Hematopoietic multipotent progenitor cell treated with erythropoietin and hydrocortisone succinate and interleukin-3 and kit ligand, for 17 days (in vitro differentiated cells): ENCODE measurements at places on chromosomes 6 and 20.

DNA sequence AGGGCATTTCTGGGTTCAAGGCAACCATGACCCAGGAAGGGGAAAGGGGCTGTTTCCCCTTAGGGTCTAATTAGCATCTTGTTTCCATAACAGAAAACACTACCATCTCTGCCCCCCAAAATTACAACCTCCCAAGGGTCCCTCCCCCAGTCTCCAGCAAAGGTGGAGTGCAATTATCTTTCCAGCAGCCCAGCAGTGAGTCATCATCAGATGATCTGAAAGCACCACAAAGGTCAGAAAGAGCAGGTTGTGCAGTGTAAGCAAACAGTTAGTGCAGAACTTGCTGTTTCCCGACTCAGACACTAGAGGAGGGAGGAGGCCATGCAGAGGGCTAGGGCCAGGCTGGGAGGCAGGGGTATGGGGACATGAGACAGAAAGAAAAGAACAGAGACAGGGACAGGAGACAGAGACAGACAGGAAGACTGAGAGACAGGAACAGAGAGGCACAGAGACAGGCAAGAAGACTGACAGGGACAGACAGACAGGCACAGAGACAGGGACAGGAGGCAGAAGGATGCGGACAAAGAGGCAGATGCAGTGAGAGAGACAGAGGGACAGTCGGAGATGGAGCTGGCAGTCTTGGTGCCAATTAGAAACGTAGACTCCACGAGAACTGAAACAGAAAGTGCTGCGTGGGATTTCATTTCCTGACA is 62.5 kb downstream of the PYGB start:
- no peak for DNase-seq

- DNase-seq: no peak
Measured at GRCh38 chr6:126570507-126570906, 230.6 kb downstream of the CENPW start.

DNA sequence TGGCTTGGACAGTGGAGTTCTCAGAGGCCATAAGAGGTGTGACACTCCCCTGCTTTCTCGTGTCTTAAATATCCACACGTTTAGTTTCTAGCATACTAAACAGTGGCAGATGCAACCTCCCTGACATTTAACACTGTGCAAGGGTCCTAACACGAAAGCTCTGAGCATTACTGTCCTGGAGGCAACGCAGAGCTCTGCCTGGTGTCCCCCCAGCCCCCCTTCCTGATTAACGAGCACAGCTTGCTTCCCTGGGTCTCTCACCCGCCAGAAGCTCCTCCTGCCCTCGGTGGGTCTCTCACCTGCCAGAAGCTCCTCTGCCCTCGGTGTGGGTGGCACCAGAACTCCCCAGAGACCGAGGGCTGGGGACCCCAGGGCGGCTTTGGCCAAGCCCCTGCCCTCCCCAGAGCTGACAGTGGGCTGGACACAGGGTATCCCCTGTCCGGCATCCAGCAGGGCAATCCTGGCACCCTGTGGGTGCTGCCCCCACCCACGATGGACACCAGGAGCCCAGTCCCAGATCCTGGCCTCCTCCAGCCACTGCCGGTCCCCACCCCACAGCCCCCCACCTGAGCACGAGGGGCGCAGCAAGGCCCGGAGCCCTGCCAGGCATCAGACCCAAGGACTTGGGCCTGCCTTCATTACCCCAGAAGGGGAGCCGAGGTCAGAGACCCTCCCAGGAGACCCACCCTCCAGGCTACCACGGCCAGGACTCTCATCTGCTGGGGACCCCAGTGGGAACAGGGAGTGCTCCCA is 12.4 kb upstream of the KCNQ2 start:
- no peak for DNase-seq

DNA sequence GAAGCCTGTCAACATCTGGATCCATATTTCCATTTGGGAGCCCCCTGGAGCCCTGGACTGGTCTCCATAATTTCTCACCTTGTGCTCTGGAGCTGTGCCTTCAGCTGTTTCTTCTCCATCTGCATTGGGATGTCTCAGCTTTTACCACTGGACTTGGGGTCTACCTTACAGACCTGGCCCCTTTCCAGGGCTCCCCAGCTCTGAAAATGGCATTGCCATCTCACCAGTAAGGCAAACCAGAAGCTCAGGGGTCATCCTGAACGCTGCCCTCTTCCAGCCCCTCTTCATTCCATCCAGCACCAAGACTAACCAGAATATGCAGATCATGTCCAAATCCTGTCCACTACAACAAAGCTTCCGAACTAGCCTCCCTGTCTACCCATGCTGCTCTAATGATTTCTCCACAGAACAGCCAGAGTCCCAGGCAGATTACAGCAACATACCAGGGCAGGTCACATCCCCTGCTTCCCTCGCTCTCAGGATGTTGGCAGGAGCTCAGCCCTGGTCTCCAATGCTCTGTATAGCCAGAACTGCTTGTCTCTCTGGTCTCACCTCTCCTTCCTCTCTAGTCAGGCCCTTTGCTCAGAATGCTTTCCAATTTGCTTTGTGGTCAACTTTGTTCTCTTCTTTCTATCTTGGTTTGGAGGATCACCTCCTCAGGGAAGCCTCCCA is 17.7 kb upstream of the NNAT start:
- no peak for DNase-seq

DNA sequence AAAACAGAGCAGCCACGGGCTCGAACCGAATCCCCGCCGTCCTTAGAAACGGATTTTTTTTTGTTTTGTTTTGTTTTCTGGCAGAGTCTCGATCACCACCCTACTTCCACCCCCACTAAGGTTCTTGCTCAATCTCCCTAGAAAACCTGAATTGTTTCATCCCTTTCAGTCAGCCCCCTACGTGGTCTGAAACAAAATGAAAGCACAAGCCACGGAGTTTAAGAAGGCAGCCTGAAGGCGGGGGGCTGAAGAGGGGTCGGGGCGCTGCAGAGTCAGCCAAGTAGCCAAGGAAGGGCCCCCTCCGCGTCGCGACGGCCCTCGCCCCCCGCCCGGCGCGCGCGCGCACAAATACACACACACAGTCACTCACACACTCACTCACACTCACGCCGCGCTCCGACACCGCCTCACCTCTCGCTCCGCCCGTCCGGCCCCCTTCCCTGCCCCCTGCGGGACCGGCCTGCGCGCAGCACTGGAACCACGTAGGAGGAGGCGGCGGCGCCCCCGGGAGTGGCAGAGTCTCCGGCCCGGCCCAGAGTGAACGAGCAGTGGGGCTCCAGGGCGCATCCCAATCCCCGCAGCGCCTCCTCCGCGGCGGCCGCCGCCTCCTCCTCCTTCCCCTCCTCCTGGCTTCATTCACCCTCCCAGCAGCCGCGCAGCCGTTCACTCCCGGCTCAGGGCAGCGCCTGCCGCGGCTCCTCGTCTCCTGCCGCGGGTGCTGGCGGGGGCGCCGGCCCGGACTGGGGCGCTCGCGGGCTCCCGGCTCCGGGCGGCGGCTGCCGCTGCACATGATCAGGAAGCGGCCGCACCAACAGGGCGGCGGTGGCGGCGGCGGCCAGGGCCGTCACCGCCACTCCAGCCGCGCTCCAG is 1.4 kb downstream of the ATXN1 start:
- no peak for DNase-seq

- no peak for DNase-seq
Measured at GRCh38 chr6:87944541-87944954, 103.1 kb upstream of the SPACA1 start.

GRCh38 chr20:18734525-18735189 is 78.9 kb upstream of the SCP2D1 start:
- DNase-seq: no peak

DNA sequence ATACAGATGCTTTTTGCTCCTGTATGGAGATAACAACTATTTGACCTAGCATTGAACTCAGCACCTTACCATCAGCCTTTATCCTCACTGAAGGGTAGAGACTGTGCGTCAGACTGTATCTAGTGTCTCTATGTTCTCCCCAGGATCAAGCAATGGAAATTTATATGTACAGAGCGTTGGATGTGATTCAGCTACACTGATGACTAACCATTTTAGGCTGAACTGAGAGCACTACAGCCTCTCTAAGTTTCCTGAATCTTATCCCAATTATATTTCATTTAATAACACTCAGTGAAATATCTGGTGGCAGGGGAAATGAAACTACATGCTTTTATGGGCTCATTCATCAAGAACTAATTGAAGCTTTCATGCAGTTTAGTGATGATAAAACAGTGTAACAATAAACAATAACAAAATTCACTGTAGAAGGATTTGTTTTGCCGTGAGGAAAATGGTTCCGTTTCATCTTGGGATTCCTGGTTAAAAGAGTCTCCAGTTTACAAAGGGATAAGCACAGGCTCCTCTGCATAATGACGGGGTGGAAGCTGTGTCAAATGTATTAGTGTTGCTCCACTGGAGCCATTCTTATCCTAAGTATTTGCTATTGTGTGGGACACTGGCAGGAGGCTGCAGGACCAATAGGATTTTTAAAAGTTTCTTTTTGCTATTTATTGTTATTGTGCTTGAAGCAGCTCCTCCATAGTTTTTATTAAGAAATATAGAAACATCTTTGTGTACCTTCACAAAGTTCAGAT is 567.6 kb upstream of the MMS22L start:
- no peak for DNase-seq

GRCh38 chr6:7647504-7647903 is 57.5 kb downstream of the SNRNP48 start:
- no peak for DNase-seq

DNA sequence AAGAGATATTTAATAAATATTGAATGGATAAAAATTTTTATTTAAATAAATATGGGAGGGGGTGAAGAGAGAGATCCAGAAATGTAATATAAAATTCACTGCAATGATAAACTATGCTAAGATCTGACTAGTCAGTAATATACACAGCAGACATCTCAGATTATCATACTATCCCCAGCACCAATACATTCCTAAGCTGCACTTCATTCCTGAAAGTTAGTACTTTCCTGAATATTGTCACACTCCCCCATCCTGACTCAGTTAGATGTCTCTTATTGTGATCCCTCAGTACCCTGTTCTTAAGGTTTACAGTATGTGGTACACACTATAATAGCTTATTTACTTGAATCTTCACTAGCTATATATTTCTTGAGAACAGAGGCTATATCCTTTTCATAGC is 88.3 kb upstream of the KCNQ5 start:
- DNase-seq: no peak

- no peak for DNase-seq
Measured at GRCh38 chr6:137765059-137765458, 102.0 kb upstream of the TNFAIP3 start.

- no peak for DNase-seq
Measured at GRCh38 chr20:53448426-53448825, 145.2 kb downstream of the ZNF217 start.

DNA sequence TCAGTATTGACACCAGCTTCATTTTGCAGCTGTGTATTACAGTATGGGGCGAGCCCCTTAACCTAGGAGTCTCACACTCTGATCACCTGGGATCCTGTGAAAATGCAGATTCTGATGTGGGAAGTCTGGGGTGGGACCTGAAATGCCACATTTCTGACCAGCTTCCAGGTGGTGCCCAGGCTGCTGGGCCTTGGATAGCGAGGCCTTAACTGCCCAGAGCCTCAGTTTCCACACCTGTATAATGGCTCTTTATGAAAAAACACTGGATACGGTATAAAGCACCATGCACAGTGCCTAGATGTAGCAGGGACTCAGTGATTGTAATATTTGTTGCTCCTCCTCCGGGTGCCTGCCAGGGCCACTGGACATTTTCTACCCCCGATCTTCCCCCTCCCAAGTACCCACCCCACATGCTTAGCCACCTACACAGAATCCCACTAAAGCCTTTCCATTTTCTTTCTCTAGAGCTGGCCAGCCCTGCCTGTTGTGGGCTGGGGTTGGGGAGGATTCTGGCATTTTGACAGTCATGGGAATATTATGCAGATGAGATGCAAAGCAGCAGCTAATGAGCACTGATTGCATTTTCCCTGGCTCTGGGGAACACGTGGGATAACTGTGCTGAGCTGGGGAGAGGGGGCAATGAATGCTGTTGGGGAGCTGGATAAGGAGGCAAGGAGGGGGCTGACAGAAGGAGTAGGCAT is 44.8 kb downstream of the SPDEF start:
- no peak for DNase-seq

GRCh38 chr20:4949833-4950178 is 51.5 kb downstream of the SLC23A2 start:
- no peak for DNase-seq

- DNase-seq: no peak
Measured at GRCh38 chr20:24317224-24317623, 152.2 kb upstream of the SYNDIG1 start.

DNA sequence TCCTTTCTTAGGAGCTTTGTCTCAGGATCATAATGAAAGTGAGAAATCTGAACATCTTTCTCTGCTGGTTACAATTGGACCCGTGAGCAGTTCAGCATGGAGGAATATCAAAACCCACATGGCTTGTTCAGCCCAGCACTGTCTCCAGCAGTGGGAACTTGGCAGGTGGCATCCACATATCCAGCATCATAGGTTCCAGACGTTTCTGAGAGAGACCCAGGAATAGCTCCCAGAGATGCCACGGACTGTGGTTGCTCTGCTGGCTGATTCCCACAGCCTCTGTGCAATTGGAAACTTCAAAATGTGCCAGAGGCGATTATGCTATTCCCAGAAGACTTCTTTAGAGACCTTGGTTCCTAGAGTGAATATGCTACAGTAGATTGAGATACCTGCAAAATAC is 76.4 kb downstream of the PHACTR2 start:
- DNase-seq: no peak

- DNase-seq: no peak
Measured at GRCh38 chr6:45896783-45897441, 118.7 kb downstream of the CLIC5 start.

- no peak for DNase-seq
Measured at GRCh38 chr6:150269130-150269856, 99.5 kb upstream of the IYD start.

DNA sequence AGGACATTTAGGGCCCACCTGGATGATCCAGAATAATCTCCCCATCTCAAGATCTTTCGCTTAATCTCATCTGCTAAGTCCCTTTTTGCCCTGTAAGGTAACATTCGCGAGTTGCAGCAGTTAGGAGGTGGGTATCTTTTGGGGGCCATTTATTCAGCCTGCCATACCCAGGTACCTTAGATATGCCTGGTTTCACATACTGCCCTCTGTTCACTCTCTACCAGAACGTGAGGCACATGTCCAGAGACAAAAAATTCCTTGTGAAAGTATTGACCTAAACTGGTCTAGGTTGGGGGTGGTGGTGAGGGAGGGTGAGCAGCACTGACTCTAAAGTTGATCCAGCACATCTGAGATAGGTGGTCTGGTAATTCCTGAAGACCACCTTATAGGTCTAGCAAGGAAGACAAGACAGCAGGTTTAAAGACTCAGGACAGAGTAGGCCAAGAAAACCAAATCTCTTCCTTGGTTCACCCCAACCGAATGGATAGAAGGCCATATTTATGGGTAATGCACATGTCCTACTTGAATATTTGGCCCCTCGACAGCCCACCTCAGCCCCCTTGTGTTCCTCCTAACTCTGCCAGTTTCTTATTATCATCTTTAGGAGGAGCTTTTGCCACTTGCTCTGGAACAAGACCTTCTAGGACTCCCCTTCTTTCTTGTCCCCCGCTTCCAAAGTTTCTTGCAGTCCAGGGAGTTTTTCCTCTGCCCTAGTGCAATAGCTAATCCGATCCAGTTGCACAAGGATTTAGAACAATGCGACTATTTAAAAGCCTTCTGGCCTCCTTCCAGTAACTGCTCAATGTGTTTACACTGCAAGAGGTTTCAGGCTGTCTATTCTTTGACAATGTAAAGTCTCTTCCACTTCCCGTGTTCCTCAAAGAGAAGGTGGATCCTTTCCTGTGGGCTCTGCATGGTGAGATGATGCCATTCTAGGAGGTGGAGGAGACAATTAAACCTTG is 213.0 kb upstream of the LAMP5 start:
- no peak for DNase-seq

GRCh38 chr6:89134723-89135122 is 11.1 kb upstream of the PM20D2 start:
- no peak for DNase-seq

- DNase-seq: no peak
Measured at GRCh38 chr6:146590492-146590891, 8.3 kb upstream of the ADGB start.
